ENCODE measurements at places on chromosomes 11 and 22.

DNA sequence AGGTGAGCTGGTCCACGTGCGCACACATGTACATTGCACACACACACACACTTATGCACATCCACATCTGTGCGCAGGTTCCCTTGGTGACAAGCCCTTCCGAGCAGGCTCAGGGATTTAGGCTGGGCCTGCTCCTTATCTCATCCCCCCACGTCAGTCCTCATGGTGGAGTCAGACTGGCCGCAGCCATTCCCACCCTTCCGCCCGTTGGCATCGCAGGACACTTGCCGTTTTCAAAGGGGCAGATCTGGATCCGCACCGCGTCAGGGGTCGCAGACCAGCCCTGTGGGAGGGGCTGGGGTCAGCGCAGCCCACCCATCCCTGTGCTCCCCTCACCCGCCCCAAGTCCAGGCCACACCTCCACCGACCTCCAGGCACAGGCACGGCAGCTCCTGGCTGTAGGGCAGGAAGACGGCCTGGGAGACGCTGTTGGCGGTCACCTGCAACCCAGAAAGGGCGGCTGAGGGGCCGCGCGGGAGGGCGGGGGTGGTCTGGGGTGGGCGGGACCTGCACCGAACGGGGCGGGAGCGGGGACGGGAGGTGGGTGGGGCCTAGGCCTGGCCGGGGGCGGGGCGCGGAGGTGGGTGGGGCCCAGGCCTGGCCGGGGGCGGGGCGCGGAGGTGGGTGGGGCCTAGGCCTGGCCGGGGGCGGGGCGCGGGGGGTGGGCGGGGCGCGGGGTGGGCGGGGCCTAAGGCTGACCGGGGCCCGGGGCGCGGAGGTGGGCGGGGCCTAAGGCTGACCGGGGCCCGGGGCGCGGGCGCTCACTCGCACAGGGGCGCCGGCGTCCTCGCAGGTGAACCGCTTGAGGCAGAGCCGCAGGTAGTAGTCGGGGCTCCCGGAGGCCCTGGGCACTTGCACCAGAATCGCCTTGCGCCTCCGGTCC lies 13.3 kb downstream of the IL17REL start:
- DNase-seq: peak; percentile 49

DNA sequence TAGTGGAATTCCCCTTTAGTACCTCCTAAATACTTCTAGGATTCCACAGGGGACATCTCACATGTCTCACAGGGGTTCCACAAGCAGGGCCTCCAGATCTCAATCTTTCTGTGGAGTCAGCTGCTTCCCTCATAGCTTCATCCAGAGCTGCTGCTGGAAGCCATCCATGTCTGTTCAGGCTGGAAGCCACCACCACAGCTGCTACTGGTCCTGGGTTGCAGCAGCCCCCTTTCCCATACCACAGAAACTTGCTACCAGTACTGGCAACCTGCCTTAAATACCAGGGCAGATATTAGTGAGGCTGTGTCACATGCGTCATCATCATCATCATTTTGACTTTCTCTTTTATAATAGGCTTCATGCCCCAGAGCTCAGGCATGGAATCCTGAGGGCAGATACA lies 242.7 kb upstream of the NCAM1 start:
- DNase-seq: no peak

GRCh38 chr11:15307619-15308024 lies 192.9 kb downstream of the INSC start:
- DNase-seq: no peak

GRCh38 chr11:47270331-47271271 lies 668 bp downstream of the MADD start:
- peak; percentile 50 for DNase-seq

DNA sequence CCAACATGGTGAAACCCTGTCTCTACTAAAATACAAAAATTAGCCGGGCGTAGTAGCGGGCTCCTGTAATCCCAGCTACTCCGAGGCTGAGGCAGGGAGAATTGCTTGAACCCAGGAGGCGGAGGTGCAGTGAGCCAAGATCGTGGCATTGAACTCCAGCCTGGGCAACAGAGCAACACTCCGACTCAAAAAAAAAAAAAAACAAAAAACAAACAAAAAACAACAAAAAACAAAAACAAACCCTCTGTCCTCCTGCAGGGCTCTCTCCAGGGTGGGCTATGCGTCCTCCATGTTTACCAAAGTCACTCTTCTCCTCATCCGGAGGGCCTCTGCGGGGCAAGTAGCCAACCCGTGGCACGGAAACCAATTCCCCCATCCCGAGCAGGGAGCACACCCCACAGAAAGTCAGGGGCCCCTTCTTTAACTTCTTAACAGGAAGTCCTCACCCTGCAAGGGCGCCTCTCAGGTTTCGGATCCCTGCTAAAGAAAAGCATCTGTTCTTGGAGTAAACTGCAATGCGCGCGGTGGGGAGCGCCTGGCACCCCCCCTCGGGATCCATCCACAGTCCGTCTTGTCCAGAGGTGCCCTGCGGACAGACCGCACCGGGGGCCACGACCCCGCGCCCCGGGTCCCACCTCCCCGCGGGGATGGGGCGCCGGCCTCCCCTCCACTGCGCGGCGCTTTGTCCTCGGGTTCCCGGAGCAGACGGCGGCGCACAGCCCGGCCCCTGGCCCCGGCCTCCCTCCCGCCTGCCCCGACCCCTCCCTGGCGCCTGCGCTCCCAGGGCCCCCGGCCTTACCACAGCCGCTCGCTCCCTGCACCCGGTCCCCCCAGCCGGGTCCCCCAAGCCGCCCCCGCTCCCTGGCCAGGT lies 712 bp downstream of the CERK start:
- peak; percentile 76 for DNase-seq

DNA sequence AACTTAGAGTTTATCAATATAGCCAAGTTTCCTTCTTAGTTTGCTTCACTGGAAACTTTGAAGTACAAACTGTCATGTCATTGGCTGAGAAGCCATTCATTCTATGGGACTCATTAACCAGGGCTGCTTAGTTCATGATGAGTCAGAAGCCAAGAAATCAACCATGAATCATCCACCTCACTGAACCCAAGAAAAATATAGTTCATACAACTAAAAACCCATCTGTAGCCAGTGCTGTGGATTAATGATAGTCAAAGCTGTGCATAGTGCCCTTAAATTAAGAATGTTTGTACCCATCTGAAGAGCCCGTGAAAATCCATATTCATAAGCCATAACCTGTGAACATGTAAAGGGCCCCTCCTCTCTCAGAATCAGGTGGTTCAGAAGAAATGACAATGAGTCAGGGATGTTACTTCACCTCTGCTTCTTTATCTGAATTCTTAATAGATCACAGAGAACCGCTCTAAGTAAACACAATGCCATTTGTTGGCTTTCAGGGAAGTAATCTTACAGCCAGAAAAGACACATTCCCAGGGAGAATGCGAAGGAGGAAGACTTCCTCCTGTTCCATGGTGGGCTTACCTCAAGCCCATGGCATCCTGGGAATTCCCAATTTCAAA lies 25.4 kb downstream of the MMP20 start:
- DNase-seq: no peak

DNA sequence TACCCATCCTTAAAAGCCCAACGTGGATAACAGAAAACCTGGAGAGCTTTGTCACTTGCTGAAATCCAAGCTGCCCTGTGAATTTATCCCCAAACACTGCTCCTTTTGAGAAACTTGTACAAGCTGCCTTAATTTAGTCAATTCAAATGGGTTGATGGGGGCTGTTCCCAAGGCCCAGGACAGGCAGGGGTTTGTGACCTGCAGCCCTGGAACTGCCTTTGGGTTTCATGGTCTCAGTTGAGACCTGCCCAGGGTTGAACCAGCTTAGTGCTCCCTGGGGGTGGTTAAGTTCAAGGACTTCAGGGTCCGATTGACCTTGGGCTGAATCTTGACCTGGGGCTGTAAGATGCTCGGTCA lies 112.1 kb upstream of the OR4B1 start:
- no peak for DNase-seq

- DNase-seq: no peak
Observed at GRCh38 chr11:128891913-128892398, 800 bp downstream of the KCNJ5 start.

GRCh38 chr22:37599153-37599552 lies 9.5 kb upstream of the GGA1 start:
- no peak for DNase-seq

DNA sequence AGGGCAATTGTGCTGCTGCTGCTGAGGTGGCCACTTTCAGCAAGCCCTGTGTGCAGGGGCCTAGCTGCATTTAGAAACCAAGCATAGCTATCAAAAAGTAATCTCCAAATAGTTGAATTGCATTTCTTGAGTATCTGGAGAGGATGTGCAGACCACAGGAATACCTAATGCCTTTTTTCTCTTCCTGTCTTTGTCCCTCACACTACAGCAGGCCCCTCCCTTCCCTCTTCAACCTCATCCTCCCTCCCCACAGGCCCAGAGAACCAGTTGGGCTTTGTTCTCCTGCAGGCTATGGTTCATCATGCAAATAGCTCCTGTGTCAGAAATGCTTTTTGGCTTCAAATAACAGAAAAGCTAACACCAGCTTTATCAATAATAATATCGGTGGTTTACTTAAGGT lies 47.7 kb downstream of the DKK3 start:
- no peak for DNase-seq

GRCh38 chr22:33829546-33830280 lies 90.6 kb downstream of the LARGE1 start:
- no peak for DNase-seq

DNA sequence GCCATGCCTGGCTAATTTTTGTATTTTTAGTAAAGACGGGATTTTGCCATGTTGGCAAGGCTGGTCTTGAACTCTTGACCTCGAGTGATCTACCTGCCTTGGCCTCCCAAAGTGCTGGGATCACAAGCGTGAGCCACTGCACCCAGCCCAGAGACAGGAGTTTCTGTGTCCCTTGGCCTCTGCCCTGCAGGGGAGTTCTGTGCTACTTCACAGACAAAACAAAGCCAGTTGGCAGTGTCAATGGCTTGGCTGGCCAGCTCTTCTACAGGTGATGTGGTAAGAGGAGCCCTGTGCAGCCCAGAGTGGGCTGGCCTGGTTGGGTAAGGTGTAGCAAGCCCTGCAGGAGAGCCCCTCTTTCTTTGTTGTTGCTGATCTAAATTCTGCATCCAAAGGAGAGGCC lies 60.5 kb upstream of the SHISAL1 start:
- no peak for DNase-seq

- no peak for DNase-seq
Observed at GRCh38 chr11:13942971-13943381, 19.5 kb upstream of the SPON1 start.

DNA sequence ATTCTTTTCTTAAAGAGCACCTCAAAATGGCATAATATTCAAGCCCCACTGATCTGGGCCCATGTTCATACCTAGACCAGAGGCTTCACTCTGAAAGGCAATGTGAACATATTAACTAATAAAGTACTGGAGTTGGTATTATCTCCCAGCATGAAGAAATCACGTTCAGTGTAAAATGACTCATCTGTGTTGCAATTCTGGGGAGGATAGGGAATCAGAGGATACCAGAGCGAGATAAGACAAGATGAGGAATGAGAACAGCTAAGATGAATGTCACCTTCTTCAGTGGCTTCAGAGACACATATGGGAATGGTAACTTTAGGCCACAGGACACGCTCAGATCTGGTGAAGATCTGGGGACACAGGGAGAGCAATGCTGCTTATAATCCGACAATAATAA lies 121.1 kb downstream of the NTM start:
- no peak for DNase-seq

GRCh38 chr11:6992457-6993417 lies 27.4 kb downstream of the ZNF214 start:
- DNase-seq: no peak

DNA sequence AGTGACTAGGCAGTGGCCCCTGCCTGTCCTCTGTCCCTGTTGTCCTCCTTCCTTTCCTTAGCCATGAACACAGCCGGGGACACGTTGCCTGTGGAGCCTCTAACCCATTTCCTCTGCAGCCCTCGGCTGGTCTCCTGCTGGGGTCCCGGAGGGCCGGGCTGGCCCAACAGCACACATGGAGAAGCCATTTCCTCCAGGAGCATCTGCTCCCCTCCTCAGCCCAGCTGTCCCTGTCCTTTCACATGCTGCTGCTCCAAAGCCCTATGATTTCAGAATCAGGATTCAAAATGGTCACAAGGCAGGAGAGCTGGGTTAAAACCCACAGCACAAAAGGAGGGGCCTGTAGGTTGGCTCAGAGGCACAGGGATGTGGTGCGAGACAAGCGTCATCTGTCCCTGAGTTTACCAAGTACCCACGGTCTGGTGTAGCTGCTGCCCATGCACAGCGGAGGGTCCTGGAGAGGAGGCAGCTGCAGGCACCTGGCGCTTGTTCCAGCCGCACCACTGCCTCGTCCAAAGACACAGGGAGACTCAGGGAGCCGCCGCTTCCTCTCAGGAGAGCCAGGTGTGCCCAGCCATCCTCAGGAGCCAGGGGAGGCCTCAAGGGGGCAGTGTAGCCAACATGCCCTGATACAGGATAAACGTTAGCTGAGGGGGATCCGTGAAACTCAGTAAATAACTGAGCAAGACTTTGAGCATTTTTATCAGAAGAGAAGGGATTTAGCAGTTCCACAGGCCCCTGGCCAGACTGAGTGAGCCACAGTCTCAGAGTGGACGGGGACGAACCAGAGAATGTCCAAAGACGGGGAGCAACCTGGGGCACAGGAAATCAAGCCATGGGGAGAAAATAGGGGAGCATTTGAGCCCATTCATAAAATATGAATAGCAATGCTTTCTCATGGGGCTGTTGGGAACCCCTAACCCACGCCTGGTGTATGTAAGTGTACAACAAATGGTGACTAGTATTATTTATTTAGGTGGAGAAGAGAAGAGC lies 3.9 kb upstream of the VSIG10L2 start:
- peak; percentile 65 for DNase-seq

- no peak for DNase-seq
Observed at GRCh38 chr11:101668236-101668635, 84.4 kb upstream of the TRPC6 start.

DNA sequence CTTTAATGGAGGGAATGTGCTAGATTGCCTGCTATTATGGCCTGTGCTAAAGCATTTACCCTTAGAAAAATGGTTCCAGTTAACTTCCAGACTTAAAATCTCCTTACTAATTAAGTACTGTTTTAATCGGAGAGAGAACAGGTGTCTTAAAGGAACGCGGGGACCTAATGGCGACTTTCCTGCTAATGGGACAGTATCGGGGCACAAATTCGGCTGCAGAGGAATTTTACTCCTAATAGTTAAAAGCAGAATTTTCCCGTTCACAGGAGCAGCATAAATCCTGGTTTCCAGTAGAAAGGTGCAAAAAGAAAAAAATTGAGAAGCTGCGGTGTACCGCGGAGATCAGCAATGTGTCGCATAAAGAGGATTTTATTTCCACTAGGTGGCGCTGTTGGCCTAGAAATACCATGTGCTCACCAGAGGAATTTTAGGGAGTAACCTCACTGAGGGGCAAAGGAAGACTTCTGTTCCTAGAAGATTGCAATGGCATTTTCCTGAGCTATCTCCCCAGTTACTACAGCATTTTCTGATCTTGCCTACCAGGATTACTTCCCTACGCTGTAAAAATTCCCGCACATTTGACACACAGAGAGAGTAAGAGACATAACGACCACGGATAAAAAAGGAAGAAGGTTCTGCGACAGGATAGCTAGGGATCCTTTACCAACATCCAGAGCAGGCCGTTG lies 44.5 kb downstream of the ZNF280B start:
- peak; percentile 36 for DNase-seq

DNA sequence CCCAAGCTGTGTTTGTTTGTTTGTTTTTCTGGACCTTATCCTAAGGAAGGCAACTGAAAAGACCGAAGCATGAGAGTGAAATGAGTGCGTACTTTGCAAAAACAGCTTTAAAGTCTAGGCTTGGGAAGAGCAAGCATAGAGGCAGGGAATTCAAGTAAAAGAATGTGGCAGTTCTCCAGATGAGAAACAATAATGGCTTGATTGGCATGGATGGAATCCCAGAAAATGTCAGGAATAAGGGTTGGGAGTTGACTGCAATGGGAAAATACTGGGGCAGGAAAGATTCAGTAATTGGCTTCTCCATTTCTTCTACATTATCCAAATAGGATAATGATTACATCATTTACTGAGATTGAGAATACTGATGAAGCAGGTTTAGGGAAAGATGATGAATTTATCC lies 17.5 kb downstream of the SAAL1 start:
- DNase-seq: no peak

All from activated T-cell treated with anti-CD3 and anti-CD28 coated beads, Interleukin-2, amount 50 U/mL, for 24 hours (primary cell).